Left lung (tissue), 14 donors: ENCODE measurements at places on chromosomes 1 and 21. TPM values are rescaled to one million over a fixed set of nuclear protein-coding genes. Genes with fewer than 3 reads are reported as not detected.

- no peak overlapping the region for H3K27ac ChIP-seq
- H3K36me3 ChIP-seq, result no peaks in the 10 kb centered on the region
- H3K4me3 ChIP-seq, result no peak overlapping the region
- H3K4me1 ChIP-seq, result peaks cover 67% of the 10 kb centered on the region
- no peaks in the 10 kb centered on the region for H3K27me3 ChIP-seq
- no peak for DNase-seq
Measured at GRCh38 chr21:42190486-42190863, 28.5 kb upstream of the ABCG1 start.

DNA sequence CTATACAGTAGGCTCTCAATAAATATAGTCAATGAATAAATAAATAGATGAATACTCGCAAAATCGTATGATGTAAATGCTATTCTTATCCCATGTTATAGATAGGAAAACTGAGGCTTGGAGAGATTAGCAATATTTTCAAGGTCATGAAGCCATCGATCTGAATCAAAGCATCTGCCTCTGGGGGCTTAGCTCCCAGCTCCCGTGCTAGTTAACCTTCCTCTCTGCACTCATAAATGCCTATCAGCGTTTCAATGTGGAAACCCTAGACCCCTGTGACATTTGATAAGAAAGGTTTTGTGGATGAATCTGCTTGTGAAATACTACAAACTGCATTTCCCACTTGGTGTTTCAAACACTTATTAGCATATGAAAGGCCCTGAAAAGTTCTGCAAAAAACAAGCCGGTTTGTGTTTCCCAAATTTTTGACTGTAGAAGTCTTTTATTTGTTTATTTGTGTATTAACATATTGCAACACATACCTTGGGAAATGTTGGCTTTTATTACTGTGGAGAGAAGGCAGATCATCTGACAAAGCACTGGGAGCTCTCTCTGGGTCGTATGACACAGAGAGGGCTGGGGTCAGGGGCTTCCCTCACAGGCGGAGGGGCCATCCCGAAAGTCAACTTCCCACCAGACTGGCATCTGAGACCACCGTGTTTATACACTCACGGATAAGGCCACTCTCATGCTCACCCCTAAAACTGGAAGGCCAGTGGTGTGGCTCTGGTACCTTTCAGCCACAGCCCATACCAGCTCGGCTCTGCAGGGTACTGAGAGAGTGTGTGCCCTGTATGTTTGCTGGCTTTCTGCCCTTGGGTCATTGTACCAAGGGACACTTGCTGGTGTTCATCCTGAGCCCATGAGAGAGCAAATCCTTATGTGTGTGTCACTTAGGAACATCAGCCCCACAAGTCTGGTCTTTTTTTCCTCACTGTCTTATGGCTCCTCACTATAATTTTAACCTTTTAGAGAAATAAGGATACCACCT is 993 bp upstream of the PROK1 start:
- H3K4me3 ChIP-seq, result no peak overlapping the region
- DNase-seq, result no peak
- no peaks in the 10 kb centered on the region for H3K4me1 ChIP-seq
- H3K36me3 ChIP-seq, result no peaks in the 10 kb centered on the region
- no peaks in the 10 kb centered on the region for H3K27me3 ChIP-seq

SPRR2F gene
- total RNA-seq, result not detected

RGS18 gene
- 18.0 TPM for total RNA-seq

S100A12 gene
- 178 TPM for total RNA-seq

LRRC38 gene
- total RNA-seq, result not detected

- DNase-seq, result no peak
- H3K36me3 ChIP-seq, result no peaks in the 10 kb centered on the region
- H3K27me3 ChIP-seq, result no peaks in the 10 kb centered on the region
- H3K4me1 ChIP-seq, result peaks cover 18% of the 10 kb centered on the region
Measured at GRCh38 chr21:42421018-42421793, 17.5 kb downstream of the UBASH3A start.
